Lung (tissue), 17 donors: ENCODE measurements at places on chromosomes 1 and 21. TPM values are rescaled to one million over a fixed set of nuclear protein-coding genes. Genes with fewer than 3 reads are reported as not detected.

DNA sequence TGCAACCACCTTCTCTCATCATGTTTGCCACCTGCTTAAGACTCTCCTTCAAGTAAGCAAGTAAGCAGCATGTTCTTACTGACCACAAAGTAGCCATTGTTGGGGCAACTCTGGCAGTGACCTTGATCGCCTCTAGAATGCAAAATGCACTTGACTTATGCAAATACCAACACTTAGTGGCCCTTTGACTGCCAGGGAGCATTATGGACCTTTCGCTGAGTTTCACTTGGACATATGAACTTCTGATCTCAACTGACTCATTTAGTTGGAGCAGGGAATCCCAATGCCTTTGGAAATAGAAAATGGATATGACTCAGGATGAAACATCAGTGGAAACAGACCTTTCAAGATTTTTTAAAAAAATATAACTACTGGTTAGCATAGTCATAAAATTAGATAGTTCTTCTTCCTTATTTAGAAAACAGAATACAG is 6.1 kb upstream of the PLA2G5 start:
- no peaks in the 10 kb centered on the region for H3K36me3 ChIP-seq
- no peaks in the 10 kb centered on the region for H3K4me1 ChIP-seq
- no peak overlapping the region for H3K27ac ChIP-seq

GRCh38 chr1:84653130-84653677 is 37.1 kb downstream of the SSX2IP start:
- H3K36me3 ChIP-seq = peaks cover 12% of the 10 kb centered on the region
- no peak for DNase-seq
- no peaks in the 10 kb centered on the region for H3K27me3 ChIP-seq

- peak; percentile 10 for DNase-seq
- H3K27ac ChIP-seq = no peak overlapping the region
- H3K27me3 ChIP-seq = no peaks in the 10 kb centered on the region
These were observed 944.5 kb downstream of the KCNT2 start for GRCh38 chr1:195663549-195664280.

- H3K36me3 ChIP-seq = no peaks in the 10 kb centered on the region
- no peak overlapping the region for H3K27ac ChIP-seq
- peaks cover 6% of the 10 kb centered on the region for H3K4me1 ChIP-seq
- DNase-seq = no peak
These were observed 139.6 kb downstream of the AKT3 start for GRCh38 chr1:243710467-243710866.

DNA sequence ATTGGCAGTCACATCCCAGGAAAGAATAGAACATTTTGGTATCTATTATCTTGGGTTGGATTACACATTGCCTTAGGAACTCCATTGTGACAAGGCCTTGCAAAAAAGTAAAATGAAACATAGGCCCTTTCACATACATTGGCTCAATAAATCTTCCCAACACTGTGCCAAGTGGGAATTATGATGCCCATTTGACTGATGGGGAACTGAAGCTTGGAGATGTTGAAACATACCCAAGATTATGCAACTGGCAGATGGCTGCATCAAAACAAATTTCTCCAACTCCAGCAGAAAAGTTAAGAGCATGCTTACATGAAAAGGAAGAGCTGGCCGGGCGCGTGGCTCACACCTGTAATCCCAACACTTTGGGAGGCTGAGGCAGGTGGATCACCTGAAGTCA is 26.9 kb downstream of the PLEKHO1 start:
- no peaks in the 10 kb centered on the region for H3K27me3 ChIP-seq
- no peak overlapping the region for H3K4me3 ChIP-seq
- no peak for DNase-seq
- no peak overlapping the region for H3K27ac ChIP-seq

DNA sequence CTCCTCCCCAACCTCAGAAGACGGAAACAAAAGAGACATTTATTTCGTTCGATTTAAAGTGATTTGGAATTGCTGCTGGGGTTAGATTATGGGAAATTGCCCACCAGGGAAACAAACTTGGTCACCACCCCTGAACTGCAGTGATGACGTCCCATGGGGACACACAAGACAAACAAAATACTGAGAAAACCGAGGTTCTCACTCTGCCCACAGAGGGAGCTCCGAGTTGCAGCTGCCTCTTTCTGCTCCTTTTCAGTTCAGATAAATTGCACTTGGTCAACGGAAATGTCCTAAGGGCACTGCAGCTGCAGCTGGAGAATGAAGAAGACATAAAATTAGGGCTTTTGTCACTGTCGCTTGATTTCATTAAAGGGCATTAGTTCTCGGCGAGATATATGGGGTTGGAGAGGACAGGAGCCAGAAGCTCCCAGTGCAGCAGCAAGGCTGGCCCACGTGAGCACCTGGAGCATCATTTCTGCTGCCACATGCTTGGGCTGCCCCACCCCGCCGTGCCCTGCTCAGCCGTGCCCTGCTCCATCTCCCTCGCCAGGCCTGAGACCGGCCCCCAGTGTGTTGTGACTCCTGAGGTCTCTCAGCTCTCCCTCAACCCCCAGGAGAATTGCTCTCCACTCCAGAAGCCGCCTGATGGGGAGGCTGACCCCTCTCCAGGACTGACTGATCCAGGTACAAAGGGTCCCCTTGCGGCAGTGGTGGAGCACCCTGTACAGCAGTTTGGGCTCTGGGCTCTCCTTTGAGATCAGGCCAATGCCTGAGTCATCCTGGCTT is 231.7 kb upstream of the AJAP1 start:
- no peaks in the 10 kb centered on the region for H3K36me3 ChIP-seq
- no peaks in the 10 kb centered on the region for H3K4me1 ChIP-seq
- H3K4me3 ChIP-seq = no peak overlapping the region
- no peaks in the 10 kb centered on the region for H3K27me3 ChIP-seq
- H3K27ac ChIP-seq = no peak overlapping the region

DNA sequence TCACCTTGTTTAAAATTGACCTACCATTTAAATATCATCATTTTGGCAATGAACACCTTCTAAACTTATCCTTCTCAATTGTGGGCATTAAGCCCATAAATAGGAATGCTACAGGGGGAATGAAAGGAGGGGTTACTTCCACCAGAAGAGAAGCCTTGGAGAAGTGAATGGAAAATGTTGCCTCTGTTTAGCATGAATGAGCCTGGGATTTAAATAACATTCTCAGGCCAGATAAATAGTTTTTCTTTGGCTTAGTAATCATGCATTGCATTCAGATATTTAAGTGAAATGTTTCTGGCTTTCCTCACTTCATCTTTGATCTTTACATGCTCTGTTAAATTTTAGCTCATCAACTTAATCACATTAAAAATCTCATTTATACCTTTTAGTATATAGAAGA is 284.3 kb upstream of the FMN2 start:
- no peaks in the 10 kb centered on the region for H3K36me3 ChIP-seq
- DNase-seq = no peak
- no peaks in the 10 kb centered on the region for H3K4me1 ChIP-seq
- no peak overlapping the region for H3K27ac ChIP-seq

DNA sequence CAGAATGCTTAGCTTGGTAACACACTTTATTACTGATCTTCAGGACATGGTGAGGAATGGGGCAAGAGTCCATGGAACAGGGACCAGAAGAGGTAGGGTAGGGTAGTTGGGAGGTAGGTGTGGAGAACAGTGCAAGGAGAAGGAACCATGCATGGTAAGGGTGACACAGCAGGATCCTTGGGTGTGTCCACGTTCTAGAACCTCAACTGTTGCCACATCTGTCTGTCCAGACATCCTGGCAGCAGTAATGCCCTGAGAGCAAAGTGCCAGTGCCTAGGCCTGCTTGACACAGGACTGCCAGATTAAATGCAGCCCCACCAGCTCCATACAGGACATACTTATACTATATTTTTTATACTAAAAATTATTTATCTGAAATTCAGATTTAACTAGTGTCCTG is 13.9 kb downstream of the DMAP1 start:
- H3K27ac ChIP-seq = no peak overlapping the region
- H3K4me1 ChIP-seq = no peaks in the 10 kb centered on the region
- peaks cover 4% of the 10 kb centered on the region for H3K36me3 ChIP-seq
- no peak overlapping the region for H3K4me3 ChIP-seq
- no peaks in the 10 kb centered on the region for H3K27me3 ChIP-seq

The S100B gene
- 5.6 TPM for total RNA-seq

The PYHIN1 gene
- 0.95 TPM for total RNA-seq

The TAL1 gene
- total RNA-seq = 9.6 TPM

- no peak for DNase-seq
- peaks cover 32% of the 10 kb centered on the region for H3K4me1 ChIP-seq
- no peaks in the 10 kb centered on the region for H3K36me3 ChIP-seq
- H3K27me3 ChIP-seq = no peaks in the 10 kb centered on the region
These were observed 39.3 kb downstream of the BRINP2 start for GRCh38 chr1:177210071-177210470.

The AJAP1 gene
- total RNA-seq = 0.77 TPM

The SPRTN gene
- 12.8 TPM for total RNA-seq

DNA sequence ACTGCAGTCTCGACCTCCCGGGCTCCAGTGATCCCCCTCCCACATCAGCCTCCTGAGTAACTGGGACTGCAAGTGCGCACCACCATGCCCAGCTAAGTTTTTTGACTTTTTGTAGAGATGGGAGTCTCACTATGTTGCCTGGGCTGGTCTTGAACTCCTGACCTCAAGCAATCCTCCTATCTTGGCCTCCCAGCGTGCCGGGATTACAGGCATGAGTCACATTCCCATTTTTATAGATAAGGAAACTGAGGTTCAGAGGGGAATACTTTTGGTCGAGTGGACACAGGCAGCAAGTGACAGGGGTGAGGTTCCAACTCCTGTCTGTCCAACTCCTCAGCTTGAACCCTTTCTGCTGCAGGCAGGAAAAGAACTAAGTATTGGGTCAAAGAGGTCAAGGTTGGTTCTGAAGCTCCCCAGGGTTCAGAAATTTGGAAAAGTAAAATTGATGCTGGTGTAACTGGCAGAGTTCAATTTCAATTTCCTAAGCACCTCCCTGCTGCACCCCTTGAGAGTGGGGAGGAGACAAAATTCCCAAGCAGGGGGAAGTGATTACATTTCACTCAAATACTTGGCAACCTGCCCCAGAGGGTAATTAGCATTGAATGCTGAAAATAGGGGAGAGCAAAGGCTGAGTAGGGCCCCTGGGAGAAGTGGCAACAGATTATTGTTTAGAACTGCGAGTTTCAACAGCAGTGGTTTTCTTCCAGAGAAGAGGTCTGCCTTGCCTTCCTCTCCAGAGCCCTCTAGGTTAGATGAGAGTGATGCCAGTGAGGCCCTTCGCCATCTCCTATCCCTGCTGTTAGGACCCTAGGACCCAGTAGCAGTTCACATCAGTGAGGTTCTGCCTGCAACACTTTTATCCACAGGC is 17.5 kb upstream of the ALPL start:
- H3K27ac ChIP-seq = no peak overlapping the region
- H3K4me3 ChIP-seq = no peak overlapping the region
- no peaks in the 10 kb centered on the region for H3K36me3 ChIP-seq
- peak; percentile 69 for DNase-seq

DNA sequence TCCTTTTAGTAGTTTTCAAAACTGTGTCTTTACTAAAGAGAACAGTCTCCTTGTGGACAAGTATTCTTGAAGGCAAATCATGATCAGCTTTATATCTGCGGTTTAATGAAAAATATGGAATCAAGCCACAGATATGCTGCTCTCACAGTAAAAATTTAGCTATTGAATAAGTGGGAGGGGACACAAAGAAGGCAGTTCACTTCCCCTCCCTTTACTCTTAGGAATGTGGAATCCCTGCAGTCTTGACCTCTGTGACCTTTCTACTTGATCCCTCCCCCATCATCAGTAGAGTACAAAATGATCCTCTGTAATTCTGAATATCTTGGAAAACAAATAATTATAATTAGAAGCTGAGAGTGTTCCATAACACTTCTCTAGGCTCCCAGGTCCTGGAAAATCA is 136.7 kb upstream of the HOOK1 start:
- DNase-seq = no peak
- H3K4me3 ChIP-seq = no peak overlapping the region
- peaks cover 14% of the 10 kb centered on the region for H3K4me1 ChIP-seq
- no peaks in the 10 kb centered on the region for H3K36me3 ChIP-seq
- H3K27ac ChIP-seq = no peak overlapping the region
- no peaks in the 10 kb centered on the region for H3K27me3 ChIP-seq

DNA sequence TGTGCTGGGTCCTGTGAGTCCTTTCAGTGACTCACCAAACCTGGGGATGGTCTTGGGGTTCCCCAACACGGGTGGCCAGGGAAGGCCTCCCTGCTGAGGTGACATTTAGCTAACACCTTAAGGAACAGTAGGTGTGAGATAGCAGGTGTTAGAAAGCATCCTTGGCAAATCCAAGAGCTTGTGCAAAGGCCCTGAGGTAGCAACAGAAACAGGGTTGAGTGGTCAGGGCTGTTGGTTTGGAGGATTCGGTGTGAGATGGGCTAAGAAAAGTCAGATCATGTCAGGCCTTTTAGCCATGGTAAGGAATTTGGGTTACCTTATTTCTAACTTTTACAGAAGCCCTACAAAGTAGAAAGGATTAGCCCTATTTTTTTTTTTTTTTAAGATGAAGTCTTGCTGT is 343.0 kb downstream of the CAMTA1 start:
- H3K27ac ChIP-seq = no peak overlapping the region
- H3K36me3 ChIP-seq = no peaks in the 10 kb centered on the region
- no peaks in the 10 kb centered on the region for H3K4me1 ChIP-seq
- DNase-seq = no peak

The CFHR5 gene
- not detected for total RNA-seq

DNA sequence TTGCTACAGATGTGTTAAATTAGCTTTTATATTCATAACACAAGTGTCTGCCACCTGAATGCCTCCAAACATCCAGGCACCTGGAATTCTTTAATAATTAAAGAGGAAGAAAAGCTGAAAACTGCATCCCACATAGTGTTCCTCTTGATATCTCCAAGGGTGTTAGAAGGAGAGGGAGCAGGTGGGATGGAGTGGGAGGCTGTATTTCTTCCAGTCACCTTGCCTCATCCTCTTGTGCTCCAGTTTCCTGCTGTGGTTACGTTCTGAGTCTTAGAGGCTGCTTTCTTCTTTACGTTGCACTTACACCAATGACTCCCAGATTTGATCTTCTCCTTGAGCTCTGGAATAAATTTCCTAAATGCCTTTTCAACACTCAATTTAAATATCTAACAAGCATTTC is 230.3 kb upstream of the LYPLAL1 start:
- H3K4me3 ChIP-seq = no peak overlapping the region
- no peak overlapping the region for H3K27ac ChIP-seq
- no peaks in the 10 kb centered on the region for H3K27me3 ChIP-seq

- no peaks in the 10 kb centered on the region for H3K27me3 ChIP-seq
- DNase-seq = no peak
- no peaks in the 10 kb centered on the region for H3K36me3 ChIP-seq
- no peak overlapping the region for H3K27ac ChIP-seq
These were observed 8.3 kb upstream of the TNFRSF9 start for GRCh38 chr1:7948960-7949359.

The MAP3K21 gene
- 11.4 TPM for total RNA-seq

The OR2L8 gene
- total RNA-seq = not detected

- no peaks in the 10 kb centered on the region for H3K36me3 ChIP-seq
- H3K27ac ChIP-seq = peak overlapping the region; percentile 10
- no peaks in the 10 kb centered on the region for H3K27me3 ChIP-seq
- no peak for DNase-seq
These were observed 15.9 kb upstream of the EPB41 start for GRCh38 chr1:28898405-28898881.

DNA sequence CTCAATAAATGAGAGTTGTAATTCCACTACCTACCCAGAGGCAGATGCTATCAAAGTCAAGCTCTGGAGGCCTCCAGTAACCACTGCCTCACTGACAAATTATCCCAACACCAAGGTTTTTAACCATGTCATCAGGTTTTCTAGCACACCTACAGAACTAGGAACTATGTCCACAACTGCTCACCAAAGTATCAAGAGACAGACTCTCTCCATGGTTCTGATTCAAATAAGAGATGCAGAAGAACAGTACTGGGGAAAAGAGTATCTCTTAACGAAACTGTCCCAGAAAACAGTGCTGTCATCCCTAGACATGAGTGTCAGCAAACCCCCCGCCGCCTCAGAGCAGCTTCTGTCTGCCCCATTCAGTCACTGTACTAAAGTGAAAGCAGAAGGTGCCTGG is 301.7 kb downstream of the OMA1 start:
- no peak for DNase-seq
- H3K27ac ChIP-seq = no peak overlapping the region
- no peaks in the 10 kb centered on the region for H3K4me1 ChIP-seq
- H3K36me3 ChIP-seq = no peaks in the 10 kb centered on the region
- no peak overlapping the region for H3K4me3 ChIP-seq
